ENCODE measurements at places on chromosomes 1 and 21. TPM values are rescaled to one million over a fixed set of nuclear protein-coding genes. Genes with fewer than 3 reads are reported as not detected.

GRCh38 chr1:231192620-231193163 lies 30.8 kb downstream of the TRIM67 start:
- peak; percentile 24 for DNase-seq

- no peak for DNase-seq
These were observed 88.5 kb upstream of the GCLM start for GRCh38 chr1:93997756-93998155.

DNA sequence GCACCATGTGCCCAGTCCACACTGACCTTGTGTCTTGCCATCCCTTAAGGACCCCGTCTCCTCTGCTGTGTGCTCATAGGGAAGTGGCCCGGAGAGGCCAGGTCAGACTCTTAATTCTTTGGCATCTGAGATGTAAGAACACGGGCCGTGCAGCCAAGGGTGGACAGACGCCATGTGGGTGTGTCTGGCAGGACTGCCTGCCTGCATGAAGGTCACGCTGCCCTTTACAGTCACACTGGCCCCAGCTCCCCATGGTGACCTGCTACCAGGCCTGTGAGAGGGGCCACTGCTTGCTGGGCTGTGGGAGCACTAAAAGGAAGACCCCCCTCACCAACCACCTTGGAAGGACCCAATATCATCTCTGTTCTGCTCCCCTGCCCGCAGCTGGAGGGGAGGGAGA lies 17.7 kb downstream of the DHRS3 start:
- DNase-seq: no peak

GRCh38 chr21:42148097-42148496 lies 70.8 kb upstream of the ABCG1 start:
- DNase-seq: no peak

DNA sequence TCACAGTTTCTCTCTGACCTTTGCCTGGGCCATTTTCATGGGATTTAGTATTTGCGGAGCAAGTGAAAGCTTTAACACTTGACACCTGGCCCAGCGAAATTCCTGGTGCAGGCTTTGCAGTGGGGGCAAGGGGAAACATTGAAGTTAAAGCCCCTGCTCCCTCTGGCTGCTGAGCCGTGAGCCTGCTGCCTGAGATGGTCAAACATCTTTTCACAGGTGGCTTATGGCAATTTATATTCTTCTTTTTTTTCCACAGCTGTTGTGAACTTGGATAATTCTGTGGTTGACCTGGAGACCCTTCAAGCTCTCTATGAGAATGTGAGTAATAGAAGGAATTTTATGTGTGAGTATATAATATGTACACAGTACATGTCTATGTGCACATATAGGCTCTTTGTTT lies 202.9 kb downstream of the FMN2 start:
- DNase-seq: no peak

GRCh38 chr1:29524285-29525065 lies 288.2 kb downstream of the PTPRU start:
- DNase-seq: peak; percentile 43

- no peak for DNase-seq
These were observed 1.8 kb downstream of the BCAN start for GRCh38 chr1:156643778-156644092.

DNA sequence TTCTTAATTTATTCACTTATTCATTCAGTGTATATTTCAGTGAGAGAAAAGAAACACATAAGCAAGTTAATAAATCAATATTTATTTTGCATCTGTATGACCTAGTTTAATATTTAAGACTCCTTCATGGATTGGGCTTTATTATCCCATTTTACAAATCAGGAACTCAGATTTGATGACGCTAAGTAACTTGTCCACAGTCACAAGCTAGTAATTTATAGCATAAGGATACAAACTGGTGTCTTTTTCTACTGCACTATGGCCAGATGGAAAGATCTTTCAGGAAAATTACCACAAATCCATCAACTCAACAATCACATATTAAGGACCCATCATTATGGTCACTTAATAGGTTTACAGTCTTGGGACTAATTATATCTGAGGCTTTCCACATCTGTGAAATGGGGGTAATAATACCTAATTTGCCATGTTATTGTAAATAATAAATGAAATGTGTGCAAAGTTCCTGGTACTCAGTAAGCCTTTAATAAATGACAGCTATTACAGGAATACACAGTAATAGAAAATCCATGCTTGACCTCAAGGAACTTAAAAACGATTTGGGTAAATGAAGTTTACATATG lies 13.3 kb downstream of the CDKN2C start:
- no peak for DNase-seq

DNA sequence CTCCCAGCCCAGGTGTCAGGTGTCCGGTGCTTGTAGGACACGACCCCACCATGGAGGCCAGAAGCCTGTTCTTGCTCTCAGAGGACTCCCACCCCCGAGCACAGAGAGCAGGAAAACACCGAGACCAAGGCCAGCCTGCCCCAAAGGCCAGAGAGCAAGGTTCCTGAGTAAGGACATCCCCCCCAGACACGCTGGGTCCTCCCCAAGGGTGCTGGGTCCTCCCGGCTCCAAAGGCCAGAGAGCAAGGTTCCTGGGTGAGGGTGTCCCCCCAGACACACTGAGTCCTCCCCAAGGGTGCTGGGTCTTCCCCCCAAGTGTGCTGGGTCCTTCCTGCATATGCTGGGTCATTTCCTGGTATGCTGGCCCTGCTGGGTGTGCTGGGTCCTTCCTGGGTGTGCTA lies 40.0 kb downstream of the MEGF6 start:
- DNase-seq: no peak

GRCh38 chr1:14220324-14220723 lies 378.2 kb upstream of the KAZN start:
- DNase-seq: no peak

DNA sequence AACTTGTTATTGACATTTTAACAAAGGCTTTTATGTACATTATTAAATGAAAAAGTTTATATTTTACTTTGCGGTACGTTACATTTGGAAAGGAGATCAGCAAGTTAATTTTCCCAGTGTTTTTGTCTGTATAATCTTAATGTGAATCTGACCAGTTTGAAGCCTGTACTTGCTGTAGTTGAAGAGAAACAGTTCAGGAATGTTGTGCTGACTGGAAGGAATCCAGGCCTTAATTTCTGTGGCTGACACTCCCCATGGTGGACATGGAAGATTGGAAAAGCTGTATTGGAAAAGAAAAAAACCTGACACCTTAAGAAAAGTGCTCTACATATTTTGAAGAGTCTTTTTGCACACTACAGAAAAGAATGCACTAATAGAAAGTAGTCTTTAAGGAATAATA lies 15.5 kb downstream of the LEPR start:
- no peak for DNase-seq

DNA sequence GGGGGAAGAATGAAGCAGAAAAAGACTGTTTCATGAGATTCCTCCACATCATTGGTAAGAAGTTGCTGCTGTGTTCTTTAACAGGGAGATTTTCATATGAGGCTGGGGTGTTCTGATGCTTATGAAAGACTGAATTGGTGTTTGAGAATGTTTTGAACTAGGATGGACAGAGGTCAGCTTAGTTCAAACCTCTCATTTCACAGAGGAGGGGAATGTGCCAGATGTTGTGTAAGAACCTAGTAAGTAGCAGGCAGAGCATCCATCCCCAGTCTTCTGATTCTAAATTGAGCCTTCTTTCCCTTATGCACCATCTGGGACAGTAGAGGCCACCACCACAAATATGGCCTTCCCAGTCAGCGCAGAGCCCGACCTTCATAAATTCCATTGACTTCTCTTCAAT lies 43.7 kb downstream of the SAMD13 start:
- no peak for DNase-seq

DNA sequence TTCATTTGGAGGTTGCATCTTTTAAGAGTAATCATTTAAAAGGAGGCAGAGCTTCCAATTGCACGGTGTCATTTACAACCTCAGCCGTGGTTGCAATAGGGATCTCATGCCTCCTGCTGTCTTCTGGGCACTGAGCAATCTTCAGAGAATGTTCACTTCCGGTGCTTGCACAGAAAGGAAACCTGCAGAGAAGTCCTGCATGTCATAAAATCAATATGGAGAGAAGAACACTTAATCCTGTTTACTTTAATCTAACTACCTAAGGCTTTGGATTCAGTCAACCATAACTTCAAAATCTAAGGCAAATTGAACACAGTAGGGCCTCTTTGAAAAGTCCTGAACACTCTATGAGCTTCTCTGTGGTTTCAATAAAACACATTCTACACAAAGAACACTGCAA lies 11.3 kb upstream of the MAP10 start:
- no peak for DNase-seq

GRCh38 chr1:11051781-11052511 lies 4.9 kb upstream of the MASP2 start:
- no peak for DNase-seq

DNA sequence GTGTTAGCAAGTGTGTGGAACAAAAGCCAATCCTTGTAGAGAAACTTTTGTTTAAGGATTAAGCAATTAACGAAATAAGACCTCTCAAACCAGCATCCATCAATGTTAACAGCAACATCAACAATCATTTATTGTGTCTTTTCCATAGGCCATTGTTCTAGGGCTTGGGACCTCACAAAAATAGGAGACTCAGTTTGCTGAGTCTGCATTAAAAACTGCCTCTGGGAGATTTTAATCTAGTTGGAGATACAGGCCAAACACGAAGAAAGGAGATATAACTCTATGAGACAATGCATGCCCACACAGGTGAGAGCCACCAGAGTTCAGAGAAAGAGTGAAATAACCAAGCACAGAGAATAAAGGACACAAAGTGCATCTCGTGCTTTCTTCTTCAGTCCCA lies 14.4 kb upstream of the SELP start:
- DNase-seq: no peak

DNA sequence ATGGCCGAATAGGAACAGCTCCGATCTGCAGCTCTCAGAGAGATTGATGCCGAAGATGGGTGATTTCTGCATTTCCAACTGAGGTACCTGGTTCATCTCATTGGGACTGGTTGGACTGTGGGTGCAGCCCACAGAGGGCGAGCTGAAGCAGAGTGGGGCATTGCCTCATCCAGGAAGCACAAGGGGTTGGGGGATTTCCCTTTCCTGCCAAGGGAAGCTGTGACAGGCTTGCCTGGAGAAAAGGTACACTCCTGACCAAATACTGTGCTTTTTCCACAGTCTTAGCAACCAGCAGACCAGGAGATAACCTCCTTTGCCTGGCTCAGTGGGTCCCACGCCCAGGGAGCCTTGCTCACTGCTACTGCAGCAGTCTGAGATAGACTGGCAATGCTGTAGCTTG lies 66.9 kb downstream of the HSD3B1 start:
- no peak for DNase-seq

DNA sequence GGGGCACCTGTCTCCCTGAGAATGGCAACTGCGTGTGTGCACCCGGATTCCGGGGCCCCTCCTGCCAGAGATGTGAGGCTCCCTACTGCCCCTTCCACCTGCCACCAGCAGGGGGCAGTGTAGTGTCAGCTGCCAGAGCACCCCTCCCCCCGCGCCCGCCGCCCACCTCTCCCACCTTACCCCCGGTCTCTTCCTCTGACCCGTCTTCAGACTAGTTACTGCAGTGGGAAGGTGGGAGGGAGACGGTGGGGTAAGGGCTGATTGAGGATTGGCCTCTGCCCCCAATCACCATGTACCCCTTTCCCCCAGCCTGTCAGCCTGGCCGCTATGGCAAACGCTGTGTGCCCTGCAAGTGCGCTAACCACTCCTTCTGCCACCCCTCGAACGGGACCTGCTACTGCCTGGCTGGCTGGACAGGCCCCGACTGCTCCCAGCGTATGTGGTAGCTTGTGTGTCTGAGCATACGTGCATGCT lies 10.1 kb upstream of the LRRC71 start:
- no peak for DNase-seq

DNA sequence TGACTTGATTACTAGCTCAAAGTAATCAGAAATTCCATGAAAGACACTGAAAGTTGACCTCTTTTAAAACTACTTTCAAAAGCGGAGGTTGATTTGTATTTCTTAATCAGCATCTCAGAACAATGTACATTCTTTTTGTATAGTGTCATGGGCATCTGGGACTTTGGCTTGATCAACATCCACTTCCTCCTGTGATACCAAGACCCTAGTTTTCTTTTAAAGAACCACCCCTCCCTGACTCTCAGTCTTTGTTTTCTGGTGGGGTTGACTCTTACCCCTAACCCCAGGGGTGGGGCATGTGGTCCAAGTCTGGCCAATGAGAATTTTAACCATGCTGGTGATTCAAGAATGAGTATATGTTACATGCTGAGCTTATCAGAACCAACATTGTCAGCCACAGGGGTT lies 21.7 kb upstream of the IRF2BP2 start:
- no peak for DNase-seq

- DNase-seq: no peak
These were observed 355.2 kb downstream of the PBX1 start for GRCh38 chr1:164914208-164914607.

- no peak for DNase-seq
These were observed 69.6 kb downstream of the LACTBL1 start for GRCh38 chr1:22903113-22903512.

DNA sequence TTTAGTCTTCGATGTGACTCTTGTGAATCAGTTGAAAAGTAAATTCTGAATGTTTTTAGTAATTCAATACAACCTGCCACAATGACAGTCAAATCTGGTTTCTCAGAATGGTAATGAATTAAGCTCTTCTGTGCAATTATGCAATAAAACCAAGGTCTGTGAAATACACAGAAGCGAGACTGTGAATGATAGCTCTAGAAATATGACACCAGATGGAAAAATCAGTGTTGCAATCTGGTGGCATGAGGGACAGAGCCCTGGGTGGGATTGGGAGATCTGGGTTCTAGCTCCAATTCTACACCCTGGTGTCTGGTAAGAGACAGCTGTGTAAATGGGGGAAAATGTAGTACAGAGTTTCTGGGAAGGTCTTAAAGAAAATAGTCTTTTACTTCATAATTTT lies 586.4 kb upstream of the ZRANB2 start:
- no peak for DNase-seq

- no peak for DNase-seq
These were observed 273.7 kb downstream of the NFIA start for GRCh38 chr1:61356016-61356415.

DNA sequence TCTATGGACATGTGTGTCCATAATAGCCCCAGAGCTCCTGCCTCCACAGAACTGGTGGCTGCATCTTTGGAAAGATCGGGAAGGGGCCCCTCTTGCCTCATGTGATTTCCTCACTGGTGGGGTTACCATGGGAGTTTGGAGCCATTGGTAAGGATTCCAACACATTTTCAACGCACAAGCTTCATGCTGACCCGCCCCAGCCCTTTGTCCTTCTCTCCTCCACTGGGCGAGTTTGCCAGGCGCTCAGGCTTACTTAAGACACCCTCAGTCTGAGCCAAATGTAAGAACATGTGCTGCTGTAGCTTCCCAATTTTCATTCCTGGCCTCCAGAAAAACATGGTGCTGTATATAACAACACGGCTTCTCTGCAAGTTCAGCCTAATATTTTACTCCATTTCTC lies 72.4 kb downstream of the ATP5PO start:
- no peak for DNase-seq

GRCh38 chr1:36699113-36699911 lies 216.6 kb upstream of the CSF3R start:
- DNase-seq: no peak

The NBPF9 gene
- 17.6 TPM for total RNA-seq

The BTBD19 gene
- total RNA-seq: 7.0 TPM

The NFASC gene
- 14.1 TPM for total RNA-seq

The IPP gene
- total RNA-seq: 11.4 TPM

The PFKFB2 gene
- total RNA-seq: 13.2 TPM

The NR5A2 gene
- total RNA-seq: 4.1 TPM

The RUNX3 gene
- total RNA-seq: 9.1 TPM

The TMIGD3 gene
- total RNA-seq: 5.9 TPM

The LCE1C gene
- not detected for total RNA-seq

The TAF12 gene
- 22.7 TPM for total RNA-seq

The AIM2 gene
- total RNA-seq: 0.73 TPM

The PIGP gene
- total RNA-seq: 29.6 TPM
